NCI-H2029 (cell line): ENCODE measurements at places on chromosomes 2 and 18.

DNA sequence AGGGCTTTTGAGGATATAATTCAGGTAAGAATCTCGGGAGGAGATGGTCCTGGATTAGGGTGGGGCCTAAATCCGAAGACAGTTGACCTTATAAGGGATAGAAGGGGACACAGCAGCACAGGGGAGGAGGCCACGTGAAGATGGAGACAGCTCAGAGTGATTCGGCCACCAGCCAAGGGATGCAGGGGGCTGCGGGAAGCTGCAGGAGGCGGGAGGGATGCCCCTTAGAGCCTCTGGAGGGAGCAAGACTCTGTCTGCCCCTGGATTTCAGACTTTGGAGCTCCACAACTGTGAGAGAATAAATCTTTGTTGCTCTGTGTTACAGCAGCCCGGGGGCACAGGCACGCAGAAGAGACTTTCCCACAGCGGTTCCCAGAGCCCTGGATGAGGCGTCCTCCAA, 143.7 kb downstream of the ASB1 start:
- no peak for DNase-seq

- no peak for DNase-seq
Measured at GRCh38 chr2:26957534-26957933, 12.9 kb upstream of the MAPRE3 start.

GRCh38 chr18:23355206-23355605, 97.9 kb upstream of the RIOK3 start:
- DNase-seq = no peak

GRCh38 chr2:28624793-28625701, 126.6 kb upstream of the PPP1CB start:
- DNase-seq = no peak

DNA sequence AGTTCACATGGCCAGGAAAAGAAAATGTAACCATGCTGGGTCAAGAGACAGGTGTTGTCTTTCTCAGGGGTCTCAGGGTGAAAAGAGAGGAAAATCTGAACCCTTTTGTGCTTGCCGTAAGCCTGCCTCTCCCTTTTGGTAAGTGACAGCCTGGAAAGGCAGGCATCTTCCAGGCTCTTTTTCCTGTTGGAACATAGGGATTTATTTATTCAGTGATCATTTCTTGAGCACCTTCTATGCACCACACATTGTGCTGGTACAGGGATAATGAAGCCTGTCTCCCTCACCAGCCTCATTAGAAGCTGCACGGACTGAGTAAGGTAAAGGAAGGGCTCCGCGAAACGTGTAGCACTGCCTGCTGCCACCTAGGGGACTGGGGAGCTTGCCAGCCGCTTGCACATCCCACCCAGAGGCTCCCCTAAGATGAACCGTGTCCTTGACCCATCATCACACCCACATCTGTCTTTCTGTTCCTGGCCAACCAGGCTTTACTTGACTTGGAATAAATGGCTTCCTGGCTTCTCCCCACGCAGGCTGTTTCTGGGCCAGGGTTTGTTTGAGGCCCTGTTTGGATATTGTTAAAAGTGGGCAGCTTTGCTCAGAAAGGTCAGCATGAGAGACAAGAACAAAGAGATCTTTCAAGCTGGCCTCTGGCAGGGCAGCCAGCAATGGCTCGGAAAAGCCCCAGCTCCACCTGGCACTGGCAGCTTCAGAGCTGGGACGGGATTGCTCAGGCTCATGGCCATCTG, 73.3 kb upstream of the MCFD2 start:
- no peak for DNase-seq

- no peak for DNase-seq
Measured at GRCh38 chr2:217722883-217723472, 279.8 kb downstream of the TNS1 start.

DNA sequence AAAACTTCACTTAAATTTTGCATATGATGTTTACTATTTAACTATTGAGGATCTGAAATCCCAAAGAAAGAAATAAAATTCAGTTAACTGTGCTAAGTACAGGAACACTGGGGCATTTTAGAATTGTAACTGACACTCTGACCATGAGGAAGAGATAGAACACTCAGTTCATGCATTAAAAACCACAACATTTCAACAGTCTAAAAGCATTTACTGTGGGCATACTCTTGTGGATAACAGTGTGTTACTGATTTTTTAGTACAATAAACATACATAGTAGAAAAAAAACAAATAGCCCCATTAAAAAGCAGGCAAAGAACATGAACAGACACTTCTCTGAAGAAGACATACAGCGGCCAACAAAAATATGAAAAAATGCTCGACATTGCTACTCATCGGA, 1122.7 kb upstream of the PIK3C3 start:
- no peak for DNase-seq

DNA sequence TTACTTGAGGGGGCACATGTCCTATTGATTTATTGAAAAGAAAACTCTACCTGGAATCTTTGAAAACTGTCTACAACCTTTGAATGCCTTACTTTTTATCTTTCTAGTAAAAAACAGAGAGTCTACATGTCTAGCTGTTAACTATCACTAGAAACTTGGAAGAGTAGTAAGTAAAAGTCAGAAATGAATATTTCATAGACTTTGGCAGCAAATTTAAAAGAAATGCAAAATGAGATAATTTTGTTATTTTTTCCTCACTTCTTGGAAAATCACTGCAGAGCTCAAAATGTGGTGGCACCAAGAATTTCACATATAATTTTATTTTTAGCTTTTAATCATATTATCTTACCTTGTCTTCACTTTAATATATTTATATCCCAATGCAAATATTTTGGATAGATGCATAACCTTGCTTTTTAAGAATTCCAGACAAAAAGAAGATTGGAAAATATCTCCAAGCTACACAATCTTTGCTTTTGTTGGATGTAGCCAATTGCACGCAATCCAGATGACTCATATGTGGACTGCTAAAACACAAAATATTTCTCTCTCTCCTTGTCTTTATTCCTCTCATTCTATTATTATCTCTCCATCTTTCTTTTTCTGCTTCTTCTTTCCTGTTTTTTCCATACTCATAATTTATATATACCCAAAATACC, 92.2 kb upstream of the DSEL start:
- no peak for DNase-seq

- DNase-seq = no peak
Measured at GRCh38 chr2:100563407-100564247, 834 bp downstream of the PDCL3 start.

- no peak for DNase-seq
Measured at GRCh38 chr2:73839653-73840411, 11.1 kb downstream of the STAMBP start.
